ENCODE measurements at places on chromosomes 3 and 15.

- no peak for DNase-seq
Measured at GRCh38 chr3:178526291-178526690, 9.9 kb upstream of the KCNMB2 start.

- DNase-seq: peak; percentile 43
Measured at GRCh38 chr3:129827765-129828164, 65.7 kb downstream of the TMCC1 start.

GRCh38 chr3:50167069-50167840, 12.1 kb downstream of the SEMA3F start:
- DNase-seq: no peak

- DNase-seq: no peak
Measured at GRCh38 chr15:34341381-34342212, 1.3 kb downstream of the NOP10 start.

DNA sequence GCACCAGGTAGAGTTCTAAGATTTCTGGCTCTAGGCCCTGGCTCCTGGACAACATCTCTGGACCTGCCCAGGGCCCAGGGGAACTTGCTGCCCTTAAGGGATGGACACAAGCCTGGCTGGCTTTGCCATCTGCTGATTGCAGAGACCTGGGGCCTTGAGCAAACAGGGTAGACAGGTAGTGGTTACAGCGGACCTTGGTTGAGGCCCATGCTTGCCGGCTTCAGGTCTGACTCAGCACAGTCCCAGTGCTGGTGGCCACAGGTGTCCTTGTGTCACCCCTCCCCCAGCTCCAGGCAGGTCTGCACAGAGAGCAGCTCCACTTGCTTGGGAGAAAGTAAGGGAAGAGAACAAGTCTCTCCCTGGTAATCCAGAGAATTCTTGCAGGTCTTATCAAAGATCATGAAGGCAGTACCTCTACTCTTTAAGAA, 15.9 kb upstream of the ACTL6A start:
- DNase-seq: no peak

GRCh38 chr3:187022403-187023029, 92.2 kb downstream of the ST6GAL1 start:
- no peak for DNase-seq

- no peak for DNase-seq
Measured at GRCh38 chr3:70861234-70861633, 548.8 kb upstream of the MDFIC2 start.

- no peak for DNase-seq
Measured at GRCh38 chr3:60399292-60399691, 852.0 kb downstream of the FHIT start.

- DNase-seq: no peak
Measured at GRCh38 chr15:74206801-74207281, 4.3 kb upstream of the STRA6 start.

DNA sequence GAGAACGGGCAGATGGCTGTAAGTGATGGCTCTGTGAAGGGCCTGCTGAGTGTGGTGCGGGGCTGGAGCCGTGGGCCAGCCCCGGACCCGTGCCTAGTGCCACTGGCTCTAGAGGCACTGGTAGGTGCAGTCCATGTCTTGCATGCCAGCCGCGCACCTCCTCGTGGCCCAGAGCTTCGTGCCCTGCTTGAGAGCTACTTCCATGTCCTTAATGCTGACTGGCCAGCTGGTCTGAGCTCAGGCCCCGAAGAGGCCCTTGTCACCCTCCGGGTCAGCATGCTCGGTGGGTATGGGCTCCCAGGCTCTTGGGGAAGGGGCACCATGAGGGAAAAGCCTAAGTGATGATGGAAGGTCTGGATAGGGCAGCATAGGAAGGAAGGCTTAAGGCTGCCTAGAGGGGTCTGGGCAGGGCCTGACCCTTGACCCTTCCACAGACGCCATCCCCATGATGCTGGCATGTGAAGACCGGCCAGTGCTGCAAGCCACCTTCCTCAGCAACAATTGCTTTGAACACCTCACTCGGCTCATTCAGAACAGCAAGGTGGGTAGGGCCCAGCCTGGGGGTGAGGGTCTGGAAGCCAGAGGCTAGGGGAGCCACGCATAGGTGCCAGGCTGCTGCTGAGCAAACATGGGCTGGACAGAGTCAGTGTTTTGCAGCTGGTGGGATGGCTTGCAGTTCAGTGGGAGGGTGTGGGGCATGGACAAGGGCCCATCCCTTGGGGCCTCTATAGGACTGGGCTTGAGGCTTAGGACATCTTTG, 12.1 kb downstream of the NBEAL2 start:
- no peak for DNase-seq

- no peak for DNase-seq
Measured at GRCh38 chr3:10047876-10048275, 21.6 kb downstream of the FANCD2 start.

- no peak for DNase-seq
Measured at GRCh38 chr15:87142096-87142495, 1062.4 kb downstream of the AGBL1 start.

DNA sequence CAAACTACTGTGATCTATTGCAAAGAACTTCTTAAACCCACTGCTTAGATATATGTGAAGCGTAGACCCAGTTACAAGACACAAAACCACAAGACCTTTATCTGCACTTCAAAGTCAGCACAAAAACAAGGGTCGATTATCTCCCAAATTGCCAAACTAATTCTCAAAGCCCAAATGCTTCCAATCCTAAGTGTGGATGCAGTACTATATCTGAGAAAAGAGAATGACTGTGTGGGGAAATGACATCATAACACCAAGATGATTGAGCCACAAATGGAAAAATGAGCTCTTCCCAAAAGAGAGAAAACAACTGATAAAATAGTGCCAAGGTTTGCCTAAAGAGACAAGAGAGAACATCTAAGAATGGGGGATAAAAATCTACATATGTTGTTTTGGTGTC, 86.2 kb downstream of the MEIS2 start:
- DNase-seq: no peak

- DNase-seq: no peak
Measured at GRCh38 chr3:152760024-152760563, 74.8 kb upstream of the P2RY1 start.

- DNase-seq: no peak
Measured at GRCh38 chr3:56980243-56980642, 80.2 kb upstream of the SPATA12 start.

GRCh38 chr3:99865321-99865720, 47.7 kb downstream of the CMSS1 start:
- no peak for DNase-seq

GRCh38 chr3:167350245-167350862, 29.7 kb downstream of the ZBBX start:
- no peak for DNase-seq

All from CD4-positive, alpha-beta T cell treated with Interleukin-6 at 100 ng/mL for 8 hours (primary cell).